Activated T-cell treated with anti-CD3 and anti-CD28 coated beads, Interleukin-2, amount 50 U/mL, for 24 hours (primary cell): ENCODE measurements at places on chromosomes 12 and 14.

DNA sequence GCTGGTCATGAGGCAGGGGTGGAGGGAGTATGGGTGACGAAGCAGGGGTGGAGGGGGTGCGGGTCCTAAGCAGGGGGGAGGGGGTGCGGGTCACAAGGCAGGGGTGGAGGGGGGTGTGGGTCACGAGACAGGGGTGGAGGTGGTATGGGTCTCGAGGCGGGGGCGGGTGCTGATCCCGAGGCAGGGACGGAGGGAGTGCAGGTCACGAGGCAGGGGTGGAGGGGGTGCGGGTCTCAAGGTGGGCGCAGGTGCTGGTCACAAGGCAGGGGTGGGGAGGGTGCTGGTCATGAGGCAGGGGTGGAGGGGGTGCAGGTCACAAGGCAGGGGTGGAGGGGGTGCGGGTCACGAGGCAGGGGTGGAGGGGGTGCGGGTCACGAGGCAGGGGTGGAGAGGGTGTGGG is 56.5 kb downstream of the ITPK1 start:
- no peak for DNase-seq

DNA sequence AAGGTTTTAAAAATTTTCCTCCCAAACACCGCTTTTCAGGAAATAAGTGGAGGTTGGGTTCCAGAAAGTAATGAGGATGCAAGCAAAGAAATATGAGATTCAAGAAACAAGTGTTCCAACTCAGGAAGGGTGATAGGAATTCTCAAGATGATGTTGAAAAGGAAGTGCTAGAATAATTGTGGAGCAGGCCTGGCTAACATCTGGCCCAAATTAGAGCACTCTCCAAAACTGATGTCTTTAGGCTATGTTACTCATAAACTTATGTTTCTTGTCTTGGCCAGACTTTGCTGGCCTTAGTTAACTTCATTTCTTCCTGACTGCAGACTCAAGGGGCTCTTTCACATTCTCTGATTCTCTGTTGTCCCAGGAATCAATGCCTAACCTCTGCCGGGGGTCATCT is 116.3 kb downstream of the TMTC3 start:
- no peak for DNase-seq

DNA sequence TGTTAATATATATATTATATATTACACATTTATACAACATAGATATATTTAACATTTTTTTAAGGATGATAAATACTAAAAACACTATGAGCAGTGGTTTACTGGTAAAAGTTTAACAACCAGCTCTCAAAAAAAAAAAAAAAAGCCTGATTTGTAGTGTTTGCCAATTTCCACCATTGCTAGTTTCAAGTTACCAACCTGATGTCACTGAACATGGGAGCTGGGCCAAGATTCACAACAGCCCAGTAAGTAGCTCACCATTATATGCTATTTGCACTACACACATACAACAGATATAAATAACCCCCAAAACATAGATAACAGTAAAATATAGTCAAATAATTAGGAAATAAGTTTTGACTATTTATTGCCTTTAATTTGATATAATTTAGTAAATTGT is 28.9 kb upstream of the TMX1 start:
- no peak for DNase-seq

- no peak for DNase-seq
These were observed 4.8 kb downstream of the LACRT start for GRCh38 chr12:54629925-54630324.

DNA sequence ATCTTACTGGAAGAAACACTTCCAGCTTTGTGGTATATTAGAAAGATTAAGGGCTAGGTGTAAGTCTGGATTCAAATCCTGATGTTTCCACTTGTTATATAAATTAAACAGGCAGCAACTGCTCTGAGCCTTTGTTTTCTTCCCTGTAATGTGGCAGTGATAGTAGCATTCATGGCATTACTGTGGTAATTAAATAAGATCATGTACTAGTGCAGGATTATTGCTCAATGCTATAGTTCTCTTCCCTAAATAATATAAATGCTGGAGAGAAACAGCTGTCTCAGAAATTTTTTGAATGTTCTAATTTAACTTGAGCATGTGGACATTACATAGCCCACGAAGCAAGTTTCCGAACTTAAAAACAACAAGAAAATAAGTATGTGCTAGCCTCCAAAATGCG is 5.4 kb downstream of the TMEM117 start:
- no peak for DNase-seq

DNA sequence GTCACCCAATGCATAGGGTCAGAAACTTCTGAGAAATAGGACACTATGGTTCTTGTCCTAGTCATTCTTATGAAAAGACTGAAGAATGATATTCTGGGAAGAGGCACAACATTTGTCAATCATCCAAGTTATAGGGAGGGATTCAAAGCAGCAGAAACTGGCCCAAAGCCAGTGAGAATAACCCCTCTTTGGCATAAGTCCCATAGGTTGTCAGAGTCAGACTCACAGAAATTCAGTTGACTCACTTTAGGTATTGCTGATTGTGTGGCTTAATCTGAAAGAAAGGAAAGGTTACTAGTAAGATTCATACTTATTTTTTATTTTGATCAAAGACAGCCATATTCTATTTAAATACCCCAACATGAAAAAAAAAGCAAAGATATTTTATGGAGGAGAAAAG is 151.0 kb downstream of the SRGAP1 start:
- DNase-seq = no peak

DNA sequence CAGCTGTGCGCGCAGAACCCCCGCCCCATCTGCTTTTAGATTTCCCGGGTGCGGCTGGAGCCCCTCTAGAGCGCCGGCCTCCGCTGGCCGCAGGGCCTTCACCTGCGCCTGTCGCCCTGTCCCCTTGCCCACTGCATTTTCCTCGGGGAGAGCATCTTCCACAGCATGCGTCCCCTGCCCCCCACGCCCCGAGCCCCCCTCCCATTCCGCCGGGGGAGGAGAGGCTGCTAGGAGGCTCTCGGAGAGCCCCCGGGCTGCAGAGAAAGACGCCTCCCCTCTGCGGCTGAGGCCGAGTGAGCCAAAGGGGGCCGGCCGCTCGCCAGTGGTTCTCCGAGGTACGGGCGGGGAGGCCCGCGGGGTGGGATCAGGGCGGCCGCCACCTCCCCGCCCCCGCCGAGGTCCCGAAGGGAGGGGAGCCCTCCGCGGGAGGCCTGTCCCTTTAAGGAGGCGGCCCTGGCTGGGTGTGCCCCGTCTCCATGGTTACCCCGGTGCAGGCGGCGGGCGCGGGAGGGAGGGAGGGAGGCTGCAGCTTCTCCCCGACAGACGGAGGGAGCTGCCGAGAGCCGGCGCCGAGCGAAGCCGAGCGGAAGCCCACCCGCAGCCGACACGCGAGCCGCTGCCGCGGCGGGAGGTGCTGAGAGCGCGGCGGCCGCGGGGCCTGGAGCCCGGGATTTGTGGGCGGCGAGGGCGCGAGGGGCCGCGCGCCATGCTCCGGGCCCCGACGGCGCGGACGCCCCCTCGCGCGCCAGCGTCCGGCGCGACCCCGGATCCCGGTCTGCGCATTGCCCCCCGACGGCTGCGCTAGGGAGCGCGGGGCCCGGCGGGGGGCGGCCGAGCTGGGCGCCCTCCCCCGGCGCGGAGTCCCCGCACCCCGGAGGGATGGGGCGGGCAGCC is at the start of gene KCNH3:
Gene KCNH3, plus strand, starts transcription at position 521 of the 894 bp plus-strand sequence. CDS start 387 bp downstream, outside the sequence.
- peak; percentile 84 for DNase-seq
